ENCODE measurements at places on chromosomes 7 and 10.

GRCh38 chr10:126080879-126081411, 184.6 kb downstream of the FANK1 start:
- DNase-seq, result no peak

DNA sequence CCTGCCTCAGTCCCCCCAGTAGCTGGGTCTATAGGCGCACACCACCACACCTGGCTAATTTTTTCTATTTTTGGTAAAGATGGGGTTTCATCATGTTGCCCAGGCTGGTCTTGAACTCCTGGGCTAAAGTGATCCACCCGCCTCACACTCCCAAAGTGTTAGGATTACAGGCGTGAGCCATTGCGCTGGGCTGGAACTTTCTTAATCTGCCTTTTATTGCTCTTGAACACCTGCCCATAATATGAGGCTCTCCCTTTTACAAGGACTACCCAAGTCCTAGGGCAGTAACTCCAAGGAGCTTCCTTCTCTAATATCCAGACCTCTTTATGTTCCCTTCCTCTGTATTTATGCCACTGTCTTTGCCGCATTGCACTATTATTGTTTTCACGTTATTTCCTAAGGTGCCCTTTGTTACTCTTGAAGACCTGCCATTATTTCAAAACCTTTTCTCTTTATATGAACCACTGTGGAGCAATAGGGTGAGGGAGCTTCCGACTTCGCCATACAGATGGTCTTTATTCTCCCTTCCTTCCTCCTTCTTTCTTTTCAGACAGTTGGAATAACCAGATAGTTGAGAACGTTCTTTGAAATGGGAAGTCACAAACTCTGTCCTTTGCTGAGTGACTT, 36.3 kb upstream of the TCF7L2 start:
- no peak for DNase-seq

- DNase-seq, result no peak
Measured at GRCh38 chr10:130962240-130963051, 349.1 kb downstream of the TCERG1L start.

DNA sequence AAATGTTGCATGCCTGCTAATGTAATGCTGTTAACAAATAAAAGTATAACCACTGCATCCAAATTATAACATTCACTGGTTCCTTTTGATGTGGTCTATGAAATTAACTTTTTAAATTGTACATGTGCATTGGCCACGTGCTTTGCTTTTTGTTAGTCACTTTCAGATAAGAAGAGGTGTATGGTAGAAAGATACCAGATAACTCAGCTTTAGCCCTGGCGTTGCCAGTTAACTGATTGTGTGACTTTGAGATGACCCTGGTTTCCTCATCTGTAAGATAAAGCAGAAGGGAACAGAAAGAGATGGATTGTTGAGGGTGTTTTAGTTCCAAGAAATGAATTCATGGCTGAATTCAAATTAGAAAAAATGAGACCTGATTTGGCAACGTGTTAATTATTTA, 1.9 kb upstream of the TRDMT1 start:
- no peak for DNase-seq

GRCh38 chr10:5532618-5533097, 7.9 kb downstream of the CALML3 start:
- DNase-seq, result no peak

GRCh38 chr10:64635906-64636305, 1114.7 kb downstream of the REEP3 start:
- no peak for DNase-seq

GRCh38 chr10:61078542-61079275, 134.7 kb upstream of the RHOBTB1 start:
- DNase-seq, result no peak
